ENCODE measurements at places on chromosomes 6 and 20. TPM values are rescaled to one million over a fixed set of nuclear protein-coding genes. Genes with fewer than 3 reads are reported as not detected.

The MAS1 gene
- total RNA-seq: not detected

The GGT7 gene
- total RNA-seq: 9.3 TPM

The TSBP1 gene
- total RNA-seq: not detected

- no peaks in the 10 kb centered on the region for H3K4me1 ChIP-seq
- no peak overlapping the region for H3K4me3 ChIP-seq
- H3K36me3 ChIP-seq: peaks cover 4% of the 10 kb centered on the region
- no peak overlapping the region for H3K27ac ChIP-seq
Observed at GRCh38 chr20:63919130-63919529, 24.2 kb downstream of the DNAJC5 start.

DNA sequence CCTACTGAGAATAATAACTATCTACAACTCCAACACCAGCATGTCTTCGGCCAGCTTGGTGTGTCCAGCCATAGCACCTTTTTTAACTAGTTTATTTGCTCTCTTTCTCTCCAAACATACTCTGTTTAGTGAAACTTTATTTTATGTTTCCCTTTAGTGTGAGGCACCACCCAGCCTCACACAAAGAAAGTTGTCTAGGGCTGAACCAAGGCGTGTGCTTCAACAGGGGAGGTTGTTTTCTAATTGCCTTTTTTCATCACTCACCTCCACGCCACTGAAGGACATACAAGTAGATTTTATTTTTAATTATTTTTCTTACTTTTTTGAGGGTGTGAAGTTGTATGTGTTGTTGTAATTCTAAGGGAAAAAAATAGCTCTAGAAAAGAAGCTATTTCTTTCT, 125.6 kb upstream of the MARCKS start:
- no peak overlapping the region for H3K4me3 ChIP-seq
- H3K27ac ChIP-seq: no peak overlapping the region
- H3K27me3 ChIP-seq: no peaks in the 10 kb centered on the region
- peaks cover 10% of the 10 kb centered on the region for H3K4me1 ChIP-seq
- H3K36me3 ChIP-seq: no peaks in the 10 kb centered on the region

GRCh38 chr6:48116699-48117645, 6.0 kb upstream of the PTCHD4 start:
- no peak for DNase-seq
- no peaks in the 10 kb centered on the region for H3K36me3 ChIP-seq
- H3K27ac ChIP-seq: no peak overlapping the region
- H3K4me1 ChIP-seq: no peaks in the 10 kb centered on the region

GRCh38 chr6:80179695-80180094, 73.2 kb downstream of the BCKDHB start:
- H3K36me3 ChIP-seq: peaks cover 8% of the 10 kb centered on the region
- no peaks in the 10 kb centered on the region for H3K27me3 ChIP-seq
- H3K4me3 ChIP-seq: no peak overlapping the region
- no peaks in the 10 kb centered on the region for H3K4me1 ChIP-seq
- no peak overlapping the region for H3K27ac ChIP-seq
- DNase-seq: no peak

The MOG gene
- total RNA-seq: not detected

The BPIFB1 gene
- total RNA-seq: not detected

The SLPI gene
- 70.1 TPM for total RNA-seq

DNA sequence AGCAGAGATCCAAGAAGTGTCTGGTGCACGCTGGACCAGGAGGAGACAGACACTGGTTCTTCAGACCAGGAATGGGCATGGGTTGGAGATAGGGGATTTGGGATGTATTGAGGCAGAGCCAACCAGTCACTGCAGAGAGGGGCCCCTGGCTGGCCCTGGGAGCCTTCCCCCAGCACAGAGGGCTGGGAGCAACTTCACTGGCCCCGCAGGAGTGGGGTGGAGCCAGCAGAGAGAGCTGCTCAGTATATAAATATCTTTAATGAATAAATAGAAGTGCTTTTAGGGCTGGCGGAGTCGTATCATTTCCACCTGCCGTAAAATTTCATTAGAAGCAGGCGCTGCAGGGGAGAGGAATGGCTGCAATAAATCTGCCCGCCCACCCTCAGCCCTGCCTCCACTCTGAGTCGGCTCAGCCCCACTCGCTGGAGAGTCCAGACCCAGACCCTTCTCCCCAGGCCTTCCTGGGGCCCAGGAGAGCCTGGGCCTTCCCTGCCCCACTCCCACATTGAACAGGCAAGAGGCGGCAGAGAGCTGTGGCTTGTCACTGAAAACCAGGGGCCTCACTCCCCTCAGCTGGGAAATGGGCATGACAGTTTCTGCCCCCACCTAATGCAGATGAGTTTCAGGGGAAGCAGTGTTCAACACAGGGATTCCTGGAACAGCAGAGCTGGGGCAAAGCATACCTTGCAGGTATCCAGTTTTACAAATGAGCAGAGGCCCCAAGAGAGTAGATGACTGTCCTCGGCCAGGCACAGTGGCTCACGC, 23.9 kb upstream of the VSTM2L start:
- H3K27me3 ChIP-seq: no peaks in the 10 kb centered on the region
- DNase-seq: no peak
- peaks cover 11% of the 10 kb centered on the region for H3K36me3 ChIP-seq
- H3K4me1 ChIP-seq: peaks cover 5% of the 10 kb centered on the region
- H3K27ac ChIP-seq: no peak overlapping the region
- no peak overlapping the region for H3K4me3 ChIP-seq

The C2 gene
- 10.8 TPM for total RNA-seq

GRCh38 chr20:42604998-42605956, 584.4 kb downstream of the PTPRT start:
- no peaks in the 10 kb centered on the region for H3K27me3 ChIP-seq
- no peak overlapping the region for H3K4me3 ChIP-seq
- no peak for DNase-seq
- no peaks in the 10 kb centered on the region for H3K4me1 ChIP-seq
- no peaks in the 10 kb centered on the region for H3K36me3 ChIP-seq

GRCh38 chr6:7431313-7431673, 41.7 kb downstream of the RIOK1 start:
- H3K4me3 ChIP-seq: no peak overlapping the region
- no peaks in the 10 kb centered on the region for H3K4me1 ChIP-seq
- no peak for DNase-seq
- H3K27me3 ChIP-seq: no peaks in the 10 kb centered on the region
- no peak overlapping the region for H3K27ac ChIP-seq

The NMBR gene
- not detected for total RNA-seq

GRCh38 chr6:120899932-120900331, 434.3 kb downstream of the TBC1D32 start:
- no peaks in the 10 kb centered on the region for H3K36me3 ChIP-seq
- H3K27ac ChIP-seq: no peak overlapping the region
- DNase-seq: no peak

DNA sequence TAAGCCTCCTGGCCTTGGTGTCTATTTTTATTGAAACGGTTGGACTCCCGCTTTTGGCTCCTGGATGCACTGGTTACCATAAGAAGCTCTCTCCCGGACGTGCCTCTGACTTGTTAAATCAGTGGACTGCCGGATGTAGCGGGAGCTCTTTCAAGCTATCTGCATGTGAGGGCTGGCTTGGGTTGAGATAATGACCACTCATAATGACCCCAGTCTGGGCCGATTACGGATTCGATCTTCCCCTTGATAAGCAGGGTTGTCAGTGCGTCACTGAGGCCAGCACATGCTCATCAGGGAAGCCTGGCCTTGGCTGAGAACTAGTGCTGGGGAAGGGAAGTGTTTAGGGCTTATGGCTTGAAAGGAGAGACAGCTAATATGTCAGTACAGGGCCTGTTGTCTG, 528.1 kb downstream of the CDH26 start:
- H3K36me3 ChIP-seq: no peaks in the 10 kb centered on the region
- no peak overlapping the region for H3K27ac ChIP-seq
- H3K27me3 ChIP-seq: no peaks in the 10 kb centered on the region
- H3K4me1 ChIP-seq: peaks cover 4% of the 10 kb centered on the region

GRCh38 chr6:39558591-39559190, 166.5 kb downstream of the KIF6 start:
- H3K36me3 ChIP-seq: no peaks in the 10 kb centered on the region
- peaks cover 43% of the 10 kb centered on the region for H3K4me1 ChIP-seq
- no peaks in the 10 kb centered on the region for H3K27me3 ChIP-seq
- no peak for DNase-seq

The CPXM1 gene
- total RNA-seq: 1.3 TPM

The GGTLC1 gene
- not detected for total RNA-seq

The EDN1 gene
- 27.9 TPM for total RNA-seq

DNA sequence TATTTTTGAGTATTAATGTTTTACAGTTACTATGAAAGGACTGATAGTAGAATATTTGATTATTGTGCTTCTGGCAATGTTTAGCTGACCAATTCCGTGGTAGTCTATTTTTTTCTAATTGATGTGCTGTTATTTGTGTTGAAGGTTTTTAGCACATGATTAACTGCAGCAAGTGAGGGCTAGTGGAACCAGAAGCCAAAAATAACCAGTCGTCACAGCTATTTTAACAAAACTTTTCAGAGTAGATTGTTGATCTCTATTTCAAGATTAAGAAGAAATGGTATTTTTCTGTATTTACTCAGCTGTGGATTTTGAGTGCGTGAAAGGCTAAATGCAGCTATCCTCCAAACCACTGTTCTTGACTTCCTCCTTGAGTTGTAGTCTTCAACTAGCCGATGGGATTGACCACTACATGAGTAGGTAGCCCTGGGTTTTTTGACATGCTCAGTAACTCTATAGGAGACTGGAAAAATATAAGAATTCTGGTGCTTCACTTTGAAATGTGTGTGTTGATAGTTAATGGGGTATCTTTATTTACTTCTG, 258.0 kb downstream of the ZFAND3 start:
- H3K4me1 ChIP-seq: peaks cover 41% of the 10 kb centered on the region
- no peak overlapping the region for H3K4me3 ChIP-seq
- H3K27me3 ChIP-seq: no peaks in the 10 kb centered on the region
- no peaks in the 10 kb centered on the region for H3K36me3 ChIP-seq
- no peak overlapping the region for H3K27ac ChIP-seq

DNA sequence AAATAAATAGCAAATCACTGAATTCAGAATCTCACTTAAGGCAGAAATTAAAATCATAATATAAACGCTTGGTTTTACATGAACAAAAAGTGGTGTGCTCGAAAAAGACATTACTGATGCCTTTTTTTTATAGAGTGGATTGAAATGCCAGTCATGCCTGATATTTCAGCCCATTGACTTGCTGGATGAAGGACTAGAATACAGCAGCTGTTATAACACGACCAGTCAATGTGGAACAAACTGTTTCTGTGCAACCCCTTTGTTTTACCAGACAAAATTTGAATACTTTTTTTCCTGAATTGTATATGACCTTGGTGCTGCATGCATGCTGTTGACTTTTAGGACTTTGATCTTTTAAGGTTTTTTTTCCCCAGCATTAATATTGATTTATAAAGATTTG, 150.0 kb downstream of the QKI start:
- DNase-seq: no peak
- peaks cover 37% of the 10 kb centered on the region for H3K4me1 ChIP-seq
- no peak overlapping the region for H3K4me3 ChIP-seq
- H3K27ac ChIP-seq: no peak overlapping the region

The BTBD3 gene
- 29.3 TPM for total RNA-seq

The HAO1 gene
- not detected for total RNA-seq

The MCHR2 gene
- total RNA-seq: not detected

GRCh38 chr20:51500311-51500710, 42.2 kb downstream of the NFATC2 start:
- no peaks in the 10 kb centered on the region for H3K36me3 ChIP-seq
- H3K4me3 ChIP-seq: no peak overlapping the region
- H3K4me1 ChIP-seq: peaks cover 29% of the 10 kb centered on the region
